ENCODE measurements at places on chromosomes 4 and X.
A peak's percentile ranks its signal among the peaks of the same experiment; 100 is the strongest.

GRCh38 chr4:160318567-160319220, 1215.8 kb downstream of the RAPGEF2 start:
- no peak for DNase-seq
- no peaks in the 10 kb centered on the region for H3K27me3 ChIP-seq
- no peak overlapping the region for H3K27ac ChIP-seq
- no peaks in the 10 kb centered on the region for H3K4me1 ChIP-seq
- H3K36me3 ChIP-seq: no peaks in the 10 kb centered on the region

- no peaks in the 10 kb centered on the region for H3K36me3 ChIP-seq
- no peak overlapping the region for H3K27ac ChIP-seq
- H3K4me1 ChIP-seq: no peaks in the 10 kb centered on the region
- H3K4me3 ChIP-seq: no peak overlapping the region
- DNase-seq: no peak
These were observed 4.1 kb upstream of the ASMT start for GRCh38 chrX:1610736-1611135.

GRCh38 chr4:37793562-37793961, 32.9 kb upstream of the PGM2 start:
- H3K4me1 ChIP-seq: no peaks in the 10 kb centered on the region
- no peaks in the 10 kb centered on the region for H3K36me3 ChIP-seq
- no peak overlapping the region for H3K4me3 ChIP-seq
- H3K27me3 ChIP-seq: no peaks in the 10 kb centered on the region

DNA sequence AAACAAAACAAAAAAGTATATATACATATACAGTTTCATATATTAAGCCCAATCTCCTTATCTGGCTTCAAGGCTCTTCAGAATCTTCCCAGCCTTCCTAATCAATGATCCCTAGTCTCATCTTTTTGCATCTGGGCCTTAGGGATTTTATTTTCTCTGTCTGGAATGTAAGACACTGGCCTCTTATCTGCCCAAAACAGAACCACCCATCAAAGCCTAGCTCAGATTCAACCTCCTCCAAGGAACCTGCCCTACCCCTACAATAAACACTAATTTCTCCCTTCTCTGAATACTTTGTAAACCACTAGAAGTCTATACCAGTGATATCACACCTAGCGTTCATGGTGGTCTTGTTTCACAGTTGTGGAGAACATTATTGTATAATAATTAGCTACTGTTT, 23.2 kb upstream of the GAB1 start:
- no peak for DNase-seq
- no peak overlapping the region for H3K4me3 ChIP-seq
- H3K27ac ChIP-seq: no peak overlapping the region
- no peaks in the 10 kb centered on the region for H3K27me3 ChIP-seq

DNA sequence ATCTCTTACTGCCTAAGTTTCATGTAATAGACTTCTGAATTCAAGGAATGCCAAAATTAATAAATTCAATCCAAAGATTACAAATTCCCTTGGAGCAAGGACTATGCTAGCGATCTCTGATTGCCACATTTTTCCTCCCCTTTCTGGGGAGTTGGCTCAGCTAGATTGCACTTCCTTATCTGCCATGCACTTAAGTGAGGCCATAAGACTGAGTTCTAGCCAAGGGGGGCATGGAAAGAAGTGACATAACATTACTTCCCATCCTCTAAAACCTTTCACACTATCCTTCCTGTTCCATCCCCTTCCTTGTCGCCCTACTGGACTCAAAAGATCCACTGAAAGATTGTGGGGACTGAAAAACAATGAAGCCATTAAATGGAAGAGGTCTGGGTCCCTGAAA, 53.8 kb upstream of the TXK start:
- H3K36me3 ChIP-seq: no peaks in the 10 kb centered on the region
- DNase-seq: peak; percentile 34
- H3K4me1 ChIP-seq: no peaks in the 10 kb centered on the region
- H3K4me3 ChIP-seq: no peak overlapping the region

DNA sequence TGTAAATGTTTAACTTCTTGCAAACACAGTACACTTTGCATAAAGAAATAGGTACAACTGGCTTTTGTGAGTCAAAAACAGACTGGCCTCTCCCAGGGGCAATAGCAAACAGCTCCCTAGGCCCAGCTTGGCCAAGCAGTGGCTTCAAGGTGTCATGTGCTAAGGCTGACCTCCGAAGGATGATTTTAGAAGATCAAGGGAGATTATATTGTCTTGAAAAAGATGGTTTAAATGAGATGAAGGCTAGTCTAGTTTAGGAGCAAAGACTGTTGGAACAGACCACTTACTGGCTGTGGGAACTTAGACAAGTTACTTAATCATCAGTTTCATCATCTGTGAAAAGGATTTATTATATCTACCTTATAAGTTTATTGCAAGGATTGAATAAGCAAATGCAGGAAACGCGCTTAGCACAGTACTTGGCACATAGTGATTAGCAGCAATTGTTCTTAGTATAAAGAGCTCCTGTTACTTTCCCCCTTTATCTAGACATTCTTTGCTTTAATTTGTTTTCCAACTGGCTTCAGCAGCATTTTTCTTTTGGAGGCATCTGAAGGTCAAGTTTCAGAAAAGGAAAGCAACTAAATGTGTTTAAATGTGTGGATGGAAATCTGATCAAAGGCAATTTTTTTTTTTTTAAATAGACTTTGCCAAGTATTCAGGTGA, 17.2 kb downstream of the ANXA3 start:
- peak; percentile 70 for DNase-seq
- peaks cover 8% of the 10 kb centered on the region for H3K4me1 ChIP-seq
- no peak overlapping the region for H3K4me3 ChIP-seq
- no peaks in the 10 kb centered on the region for H3K36me3 ChIP-seq
- H3K27ac ChIP-seq: peak overlapping the region; percentile 70

DNA sequence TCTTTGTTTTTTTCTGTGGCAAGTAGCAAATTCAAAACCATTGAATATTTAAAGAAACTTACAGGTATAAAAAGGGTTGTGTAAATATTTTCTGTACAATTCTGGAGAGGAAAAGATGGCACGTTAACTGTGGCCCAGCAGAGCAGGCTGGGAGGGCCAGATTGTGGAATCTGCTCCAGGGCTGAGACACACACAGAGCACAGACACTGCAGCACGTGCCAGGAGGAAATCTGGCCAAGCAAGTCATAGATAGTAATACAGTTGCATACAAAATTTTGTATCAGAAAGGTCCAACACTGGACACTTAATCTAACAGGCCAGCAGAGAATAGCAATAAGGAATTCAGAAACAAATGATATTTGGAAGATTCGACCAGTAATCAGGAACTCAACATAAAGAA, 763.7 kb downstream of the PDHA2 start:
- no peaks in the 10 kb centered on the region for H3K36me3 ChIP-seq
- no peak overlapping the region for H3K27ac ChIP-seq
- H3K4me3 ChIP-seq: no peak overlapping the region
- DNase-seq: peak; percentile 29

DNA sequence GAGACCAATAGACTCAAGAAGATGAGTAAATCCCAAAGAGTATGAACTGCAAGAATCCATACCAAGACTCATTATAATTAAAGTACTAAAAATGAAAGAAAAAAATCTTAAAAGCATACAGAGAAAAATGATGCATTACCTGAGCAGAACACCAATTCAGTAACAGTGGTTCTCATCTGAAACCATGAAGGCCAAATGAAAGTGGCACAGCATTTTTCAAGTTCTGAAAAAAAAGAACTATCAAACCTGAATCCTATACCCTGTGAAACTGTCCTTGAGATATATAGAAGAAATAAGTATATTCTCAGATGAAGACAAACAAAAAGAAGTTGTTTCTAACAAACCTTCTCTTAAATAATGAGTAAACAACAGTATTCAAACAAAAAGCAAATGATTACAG, 39.6 kb upstream of the TMPRSS11A start:
- H3K36me3 ChIP-seq: no peaks in the 10 kb centered on the region
- no peak overlapping the region for H3K27ac ChIP-seq
- no peak overlapping the region for H3K4me3 ChIP-seq
- H3K4me1 ChIP-seq: no peaks in the 10 kb centered on the region

DNA sequence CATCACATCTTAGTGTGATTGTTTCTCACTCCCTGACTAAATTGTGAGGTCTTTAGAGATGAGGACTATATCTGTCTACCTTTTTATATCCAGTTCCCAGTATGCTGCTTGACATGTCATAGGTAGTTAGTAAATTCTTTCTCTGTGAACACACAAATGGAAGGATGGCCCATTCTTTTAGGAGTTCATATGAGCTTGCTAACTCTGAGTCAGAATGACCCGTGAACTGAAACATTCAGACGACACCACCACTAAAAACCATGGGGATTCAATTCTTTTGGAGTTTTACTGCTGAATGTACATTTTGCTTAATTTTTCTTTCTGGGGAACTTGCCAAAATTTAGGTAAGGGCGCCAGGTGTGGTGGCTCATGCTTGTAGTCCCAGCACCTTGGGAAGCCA, 13.9 kb downstream of the OFD1 start:
- peaks cover 2% of the 10 kb centered on the region for H3K27me3 ChIP-seq
- H3K27ac ChIP-seq: no peak overlapping the region
- DNase-seq: no peak
- peaks cover 17% of the 10 kb centered on the region for H3K36me3 ChIP-seq
- H3K4me3 ChIP-seq: no peak overlapping the region

DNA sequence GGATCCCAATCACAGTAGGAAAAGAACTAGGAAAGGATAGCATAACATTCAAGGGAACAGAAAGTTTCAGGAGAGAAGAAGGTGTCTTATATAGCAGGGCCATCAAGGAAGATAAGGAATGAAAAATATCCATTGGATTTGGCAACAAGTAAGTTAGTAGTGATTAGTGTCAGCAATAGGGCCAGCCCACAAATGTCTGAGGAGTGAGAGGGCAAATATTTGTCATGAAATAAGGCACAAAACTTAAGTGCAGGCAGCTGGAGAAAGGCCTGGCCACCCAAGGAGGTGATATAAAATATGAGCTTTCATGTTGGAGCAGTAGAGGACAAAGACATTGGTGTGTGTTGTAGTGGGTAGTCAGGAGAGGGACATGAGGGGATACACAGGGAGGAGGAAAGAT, 132.1 kb downstream of the COL4A6 start:
- H3K36me3 ChIP-seq: no peaks in the 10 kb centered on the region
- no peak overlapping the region for H3K27ac ChIP-seq
- no peak for DNase-seq
- no peaks in the 10 kb centered on the region for H3K4me1 ChIP-seq

DNA sequence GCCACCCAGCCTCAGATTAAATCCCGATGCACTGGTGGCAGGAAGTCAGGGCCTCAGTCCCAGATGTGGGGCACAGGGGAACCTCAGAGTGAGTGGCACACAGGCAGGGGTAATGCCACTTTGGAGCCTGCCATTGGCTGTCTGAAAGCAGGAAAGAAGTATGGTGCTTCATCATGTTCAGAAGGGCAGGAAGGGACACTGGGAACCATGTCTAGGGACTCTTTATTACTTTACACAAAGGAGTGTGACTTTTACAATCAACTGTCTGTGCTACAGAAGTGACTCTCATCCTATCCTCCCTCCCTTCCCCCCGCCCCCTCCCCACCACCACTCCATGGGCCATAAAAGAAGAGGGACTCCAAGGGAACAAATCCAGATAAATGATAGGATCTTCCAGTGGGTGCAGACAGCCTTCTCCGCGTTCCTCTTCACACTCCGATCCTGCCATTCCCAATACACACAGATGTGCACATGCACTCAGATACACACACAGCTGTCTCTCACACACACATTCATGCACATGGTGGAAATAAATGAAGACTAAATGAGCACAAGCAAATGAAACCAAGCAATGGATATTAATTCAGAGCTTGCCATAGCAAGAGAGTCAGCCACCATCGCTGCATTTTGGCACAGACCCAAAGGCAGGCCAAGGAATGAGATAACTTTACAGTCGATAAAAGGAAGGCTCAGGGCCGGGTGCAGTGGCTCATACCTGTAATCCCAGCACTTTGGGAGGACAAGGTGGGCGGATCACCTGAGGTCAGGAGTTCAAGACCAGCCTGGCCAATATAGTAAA, 2.5 kb upstream of the TMEM154 start:
- DNase-seq: no peak
- no peak overlapping the region for H3K4me3 ChIP-seq
- no peak overlapping the region for H3K27ac ChIP-seq
- no peaks in the 10 kb centered on the region for H3K36me3 ChIP-seq

GRCh38 chr4:17771284-17771908, 10.0 kb downstream of the FAM184B start:
- peaks cover 3% of the 10 kb centered on the region for H3K4me1 ChIP-seq
- no peak overlapping the region for H3K4me3 ChIP-seq
- peak; percentile 68 for DNase-seq
- H3K27ac ChIP-seq: no peak overlapping the region

DNA sequence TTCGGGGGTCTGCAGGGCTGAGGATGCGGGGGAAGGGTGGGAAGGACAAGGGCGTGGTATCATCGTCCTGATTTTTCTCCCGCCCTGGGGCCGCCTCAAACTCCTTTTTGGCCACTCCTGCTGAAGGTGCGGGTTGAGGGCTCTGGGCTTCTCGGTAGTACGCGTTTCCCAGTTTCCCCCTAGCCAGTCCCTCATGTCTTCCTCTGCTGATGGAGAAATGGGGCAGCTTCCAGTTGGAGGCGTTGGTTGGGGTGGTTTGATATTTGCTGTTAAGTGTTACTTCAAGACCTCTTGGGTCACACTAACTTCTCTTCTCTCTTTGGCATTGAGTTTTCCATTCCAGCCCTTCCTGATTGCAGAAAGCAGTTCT, 482 bp downstream of the GSTCD start:
- peak overlapping the region; percentile 96 for H3K27ac ChIP-seq
- no peaks in the 10 kb centered on the region for H3K27me3 ChIP-seq
- H3K36me3 ChIP-seq: peaks cover 2% of the 10 kb centered on the region
- peaks cover 5% of the 10 kb centered on the region for H3K4me1 ChIP-seq
- H3K4me3 ChIP-seq: peak overlapping the region; percentile 95

GRCh38 chrX:7603387-7603786, 239.6 kb upstream of the VCX start:
- H3K27ac ChIP-seq: no peak overlapping the region
- no peak for DNase-seq
- H3K4me1 ChIP-seq: no peaks in the 10 kb centered on the region

- DNase-seq: no peak
- H3K4me1 ChIP-seq: peaks cover 4% of the 10 kb centered on the region
- H3K4me3 ChIP-seq: no peak overlapping the region
- no peak overlapping the region for H3K27ac ChIP-seq
- H3K36me3 ChIP-seq: no peaks in the 10 kb centered on the region
These were observed 58.2 kb downstream of the WWC2 start for GRCh38 chr4:183157215-183157614.

GRCh38 chr4:143391895-143392294, 55.2 kb downstream of the GAB1 start:
- peak; percentile 81 for DNase-seq
- H3K27me3 ChIP-seq: no peaks in the 10 kb centered on the region
- no peak overlapping the region for H3K4me3 ChIP-seq
- no peaks in the 10 kb centered on the region for H3K36me3 ChIP-seq
- peaks cover 8% of the 10 kb centered on the region for H3K4me1 ChIP-seq
- no peak overlapping the region for H3K27ac ChIP-seq

GRCh38 chr4:18063079-18063478, 41.5 kb upstream of the LCORL start:
- H3K36me3 ChIP-seq: no peaks in the 10 kb centered on the region
- H3K27ac ChIP-seq: no peak overlapping the region
- no peak overlapping the region for H3K4me3 ChIP-seq
- no peaks in the 10 kb centered on the region for H3K27me3 ChIP-seq
